ENCODE measurements at places on chromosomes 1 and 21.

DNA sequence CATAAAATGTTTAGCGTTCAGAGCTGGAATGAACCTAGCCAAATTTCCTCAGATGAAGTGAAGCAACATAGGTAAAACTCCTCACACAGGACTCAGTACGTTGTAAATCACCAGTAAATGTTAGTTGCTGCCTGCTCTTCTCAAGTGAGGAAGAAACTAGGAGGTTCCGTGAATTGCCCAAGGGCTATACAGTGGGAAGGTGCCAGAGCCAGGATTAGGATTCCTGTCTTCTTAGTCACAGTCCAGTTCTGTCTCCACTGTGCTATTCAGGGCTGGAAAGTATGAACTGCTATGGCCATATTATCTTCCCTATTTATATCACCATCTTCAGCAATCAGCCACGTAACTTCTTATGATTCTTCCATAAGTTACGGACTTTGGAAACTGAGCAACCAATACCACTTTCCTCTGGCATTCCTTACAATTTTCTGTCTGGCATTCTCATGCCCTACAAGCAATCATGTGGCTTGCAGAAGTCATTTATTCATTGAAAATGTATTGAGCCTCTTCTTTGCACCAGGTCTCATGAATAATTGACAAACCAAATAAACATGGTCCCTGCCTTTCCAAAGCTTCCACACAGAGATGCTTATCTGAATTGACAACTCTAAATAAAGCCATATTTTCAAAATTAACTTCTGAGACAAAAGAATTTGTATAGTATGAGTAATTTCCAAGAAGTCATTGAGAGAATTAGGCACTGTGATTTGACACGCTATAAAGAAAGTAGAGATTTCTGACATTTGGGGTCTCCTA is 271.6 kb upstream of the SGIP1 start:
- no peak for DNase-seq

- no peak for DNase-seq
These were observed 98.2 kb downstream of the PGBD5 start for GRCh38 chr1:230327892-230328284.

DNA sequence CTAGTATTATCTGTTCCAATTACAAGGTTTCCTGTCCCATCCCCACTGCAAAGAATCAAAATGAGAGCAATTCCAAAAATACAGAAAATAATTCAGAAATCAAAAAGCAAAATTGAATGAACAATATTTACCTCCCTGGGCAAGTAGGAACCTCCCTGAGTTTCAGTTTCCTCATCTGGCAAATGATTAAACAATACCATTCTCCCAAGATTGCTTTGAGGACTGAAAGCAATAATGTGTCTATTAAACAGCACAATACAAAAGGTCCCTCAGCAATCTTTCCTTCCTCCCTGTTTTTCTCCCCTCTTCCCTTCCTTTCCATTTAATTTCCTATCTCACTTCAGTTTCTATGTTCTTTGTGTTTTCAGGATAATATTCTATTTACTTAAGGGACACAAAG is 171.0 kb downstream of the ZC3H11B start:
- DNase-seq: no peak

DNA sequence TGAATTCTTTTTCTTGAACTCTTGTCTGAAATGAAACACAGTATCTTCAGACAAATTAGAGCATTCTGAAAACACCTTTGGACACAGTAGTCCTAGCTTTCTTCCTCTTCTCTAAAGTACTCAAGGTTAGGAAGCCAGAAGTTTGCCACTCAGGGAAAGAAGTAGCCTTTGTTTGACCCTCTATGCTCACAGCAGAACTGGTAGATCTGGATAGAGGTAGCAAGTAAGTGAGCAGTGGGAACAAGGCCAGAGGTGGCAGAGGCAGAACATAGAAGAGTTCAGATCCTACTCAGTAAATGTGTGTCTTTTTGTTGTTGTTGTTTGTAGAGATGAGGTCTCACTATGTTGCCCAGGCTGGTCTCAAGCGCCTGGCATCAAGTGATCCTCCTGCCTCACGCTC is 7.4 kb upstream of the PIGR start:
- DNase-seq: no peak

Measured in DMS 273 treated with DMSO at 0.1 percent for 48 hours (cell line).